ENCODE measurements at places on chromosomes 6 and 20.
A peak's percentile ranks its signal among the peaks of the same experiment; 100 is the strongest.

DNA sequence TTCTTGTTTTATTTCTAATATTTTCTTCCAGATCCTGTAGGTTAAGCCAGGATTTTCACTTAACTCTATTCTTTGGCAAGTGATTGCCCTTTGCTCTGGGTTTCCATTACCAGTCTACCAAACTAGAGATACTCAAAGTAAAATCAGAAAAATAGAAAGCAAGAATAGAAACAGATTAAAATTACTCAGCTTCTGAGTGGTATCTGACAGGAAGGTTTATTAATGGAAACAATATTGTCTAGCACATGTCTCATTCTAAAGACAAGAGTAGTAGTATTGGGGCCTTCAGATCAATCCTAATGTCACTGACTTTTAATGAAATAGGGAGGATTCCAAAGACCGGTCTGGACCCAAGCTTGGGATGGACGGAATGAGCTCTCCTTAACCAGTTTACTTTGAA, 72.3 kb downstream of the SIM1 start:
- no peak for DNase-seq

GRCh38 chr6:136771306-136771705, 21.0 kb downstream of the MAP3K5 start:
- DNase-seq = no peak

GRCh38 chr6:72084992-72085569, 198.7 kb downstream of the RIMS1 start:
- no peak for DNase-seq

GRCh38 chr20:51494241-51495110, 48.0 kb downstream of the NFATC2 start:
- DNase-seq = peak; percentile 45

DNA sequence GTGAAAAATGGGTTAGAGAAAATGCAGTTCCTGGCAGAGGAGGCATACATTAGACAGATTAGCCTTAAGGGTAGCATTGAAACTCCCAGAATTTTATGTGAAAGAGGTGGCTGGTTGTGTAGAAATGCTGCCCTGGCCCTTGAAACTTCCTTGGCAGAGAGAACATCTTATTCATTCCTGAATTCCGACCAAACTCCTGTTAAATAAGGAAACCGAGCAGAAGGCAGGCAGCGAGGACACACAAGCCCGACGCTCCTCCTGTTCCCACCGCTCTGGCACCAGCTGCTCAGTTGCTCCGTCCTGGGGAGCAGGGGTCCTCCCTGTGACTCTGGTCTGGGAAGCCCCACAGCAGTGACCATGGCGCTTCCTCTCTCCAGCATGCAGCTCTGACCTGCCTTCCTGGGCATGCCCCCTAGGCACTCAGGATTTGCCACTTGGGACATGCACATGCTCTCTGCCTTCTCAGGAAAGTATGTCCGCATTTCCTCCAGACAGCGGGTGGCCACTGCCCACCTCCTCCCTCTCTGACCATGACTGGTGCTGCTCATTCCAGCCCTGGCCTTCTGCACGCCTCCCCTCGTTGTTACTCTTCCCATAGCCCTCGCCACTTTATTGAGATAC, 35.2 kb upstream of the CLDN20 start:
- DNase-seq = no peak

- DNase-seq = peak; percentile 20
These were observed 7.4 kb upstream of the BPIFA3 start for GRCh38 chr20:33209789-33210188.

DNA sequence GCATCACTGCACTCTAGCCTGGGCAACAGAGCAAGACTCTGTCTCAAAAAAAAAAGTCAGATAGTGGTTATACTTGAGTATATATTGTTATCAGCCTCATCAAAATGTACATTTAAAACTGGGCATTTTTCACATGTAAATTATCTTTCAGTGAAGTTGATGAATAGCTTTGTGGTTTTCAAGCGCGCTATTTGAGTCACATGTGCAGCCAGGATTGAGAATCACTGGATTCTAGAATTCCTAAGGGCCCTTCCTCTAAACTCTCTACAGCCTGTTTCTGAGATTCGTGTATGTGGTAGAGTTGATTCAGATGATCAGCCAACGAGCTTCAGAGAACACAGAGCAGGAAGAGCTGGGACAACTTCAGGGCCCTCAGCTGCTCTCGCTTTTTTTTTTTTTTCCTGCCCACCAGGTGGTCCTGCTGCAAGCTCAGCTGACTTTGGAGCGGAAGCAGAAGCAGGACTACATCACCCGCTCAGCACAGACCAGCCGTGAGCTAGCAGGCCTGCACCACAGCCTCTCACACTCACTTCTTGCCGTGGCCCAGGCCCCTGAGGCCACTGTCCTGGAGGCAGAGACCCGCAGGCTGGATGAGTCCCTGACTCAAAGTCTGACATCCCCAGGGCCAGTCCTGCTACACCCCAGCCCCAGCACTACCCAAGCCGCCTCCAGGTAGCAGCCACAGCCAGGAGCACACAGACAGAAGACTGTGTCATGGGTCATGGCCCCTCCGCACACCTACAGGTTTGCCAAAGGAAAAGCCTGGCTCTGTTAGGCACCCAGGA, 18.3 kb downstream of the C20orf173 start:
- no peak for DNase-seq

DNA sequence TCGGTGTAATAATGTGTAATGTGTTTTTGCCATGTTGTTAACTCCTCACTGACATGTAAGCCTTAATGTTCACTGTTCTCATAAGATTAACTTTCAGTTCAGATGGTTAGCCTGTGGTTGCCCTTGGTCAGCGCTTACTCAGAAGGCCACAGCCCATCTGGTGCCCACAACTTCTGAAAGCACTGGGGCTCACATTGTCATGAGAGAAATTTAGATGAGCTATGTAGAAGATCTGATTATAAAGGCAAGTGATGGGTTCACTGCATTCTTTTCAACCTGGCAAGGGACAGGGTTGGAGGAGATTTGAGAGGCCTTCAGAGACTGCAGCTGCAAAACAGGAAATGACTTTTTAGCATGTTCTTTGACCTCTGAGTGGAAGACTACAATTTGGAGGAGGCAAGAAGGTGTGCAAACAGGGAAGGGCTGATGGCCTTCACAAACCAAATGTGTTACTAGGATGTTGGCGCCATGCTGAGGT, 242.3 kb upstream of the SUPT3H start:
- no peak for DNase-seq

DNA sequence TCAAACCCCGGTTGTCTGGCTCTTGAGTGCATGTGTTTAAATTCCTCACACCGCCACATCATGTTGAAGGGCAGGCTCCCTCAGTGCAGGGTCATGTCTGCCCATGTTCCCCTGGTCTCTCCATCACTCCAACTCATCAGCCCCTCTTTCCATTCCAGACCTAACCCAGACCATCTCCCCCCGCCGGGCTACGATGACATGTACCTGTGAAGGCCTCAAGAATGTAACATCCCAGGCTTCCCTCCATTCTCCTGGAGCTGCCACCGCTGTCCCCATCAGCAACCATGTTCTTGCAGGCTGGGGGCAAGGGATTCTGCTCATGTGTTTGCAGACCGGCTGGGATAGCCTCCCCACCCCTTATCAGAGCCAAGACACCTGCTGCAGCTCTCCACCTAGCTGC, 19.9 kb downstream of the TMEM74B start:
- DNase-seq = no peak

DNA sequence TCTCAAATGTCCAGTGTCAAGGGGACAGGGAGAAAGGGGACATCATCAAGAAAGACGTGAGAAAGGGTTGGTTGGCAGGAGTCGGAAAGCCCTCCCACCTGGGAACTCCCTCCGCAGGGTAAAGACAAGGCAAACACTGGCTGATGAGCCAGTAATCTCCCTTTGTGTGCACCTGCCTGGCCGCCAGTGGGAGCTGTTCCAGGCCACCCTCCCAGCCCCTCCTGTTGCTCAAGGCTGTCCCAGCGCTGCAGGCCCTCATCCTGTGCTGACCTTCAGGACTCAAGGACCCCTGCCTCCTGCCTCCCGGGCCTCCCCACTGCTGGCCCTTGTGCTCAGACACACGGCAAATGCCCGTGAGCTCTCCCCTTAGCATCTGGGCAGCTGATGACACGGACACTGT, 7.4 kb downstream of the FRMD1 start:
- DNase-seq = no peak

- DNase-seq = no peak
These were observed 1307.0 kb upstream of the GJE1 start for GRCh38 chr6:140825731-140826130.

- DNase-seq = no peak
These were observed 138.4 kb upstream of the CNR1 start for GRCh38 chr6:88304520-88304919.

GRCh38 chr6:19432966-19433498, 404.1 kb upstream of the ID4 start:
- no peak for DNase-seq

DNA sequence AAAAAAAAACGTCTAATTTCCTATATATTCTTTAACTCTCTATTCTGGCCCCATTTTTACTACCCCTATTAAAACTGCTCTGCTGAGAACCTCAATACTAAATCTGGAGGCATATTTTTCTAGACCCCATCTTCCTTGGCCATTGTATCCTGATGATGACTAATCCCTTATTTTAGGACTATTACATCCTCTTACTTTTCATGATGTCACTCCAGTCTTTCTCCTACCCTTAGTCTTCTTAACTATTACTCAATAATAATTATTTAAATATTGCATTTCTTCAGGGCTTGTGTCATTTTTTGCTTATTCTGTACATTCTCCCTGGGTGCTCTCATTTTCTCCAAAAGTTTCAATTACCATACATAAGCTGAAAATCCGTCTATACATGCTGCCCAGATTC, 6.4 kb downstream of the FBXO30 start:
- DNase-seq = no peak

DNA sequence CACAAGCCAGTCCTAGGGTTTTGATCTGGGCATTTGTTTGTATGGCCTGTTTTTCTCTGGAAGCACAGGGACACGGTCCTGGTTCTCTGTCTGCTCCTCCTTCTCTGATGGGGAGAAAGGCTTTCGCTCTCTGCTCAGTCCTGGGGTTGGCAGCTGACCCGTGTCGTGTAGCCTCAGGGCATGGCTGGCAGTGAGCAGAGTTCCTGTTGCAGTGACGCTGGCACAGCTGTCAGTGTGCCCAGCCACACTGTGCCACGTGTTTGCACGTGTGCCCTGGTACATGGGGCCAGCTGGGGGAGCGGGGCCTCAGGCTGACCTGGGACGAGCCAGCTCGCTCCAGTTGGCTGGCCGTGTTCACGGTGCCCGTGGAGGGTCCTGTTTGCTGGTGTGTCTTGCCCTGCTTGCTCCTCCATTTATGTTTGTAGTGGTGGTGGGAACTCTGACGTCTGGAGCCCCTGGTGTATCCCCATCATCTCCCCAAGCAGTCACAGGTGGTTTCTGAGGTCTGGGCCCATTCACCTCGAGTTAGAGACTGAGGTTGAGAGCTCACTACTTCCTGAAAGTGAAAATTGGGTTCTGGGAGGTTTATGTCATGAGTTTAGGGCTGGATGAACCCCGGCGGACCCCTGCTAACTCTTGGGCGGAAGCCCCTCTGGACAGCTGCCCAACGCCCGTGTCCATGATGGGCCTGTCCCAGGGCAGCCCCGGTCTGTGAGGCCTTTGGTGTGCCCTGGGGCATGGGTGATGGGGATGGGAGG, 10.2 kb upstream of the DNAJC5 start:
- no peak for DNase-seq

- DNase-seq = peak; percentile 97
These were observed 79.6 kb upstream of the BTN3A2 start for GRCh38 chr6:26285143-26286134.

DNA sequence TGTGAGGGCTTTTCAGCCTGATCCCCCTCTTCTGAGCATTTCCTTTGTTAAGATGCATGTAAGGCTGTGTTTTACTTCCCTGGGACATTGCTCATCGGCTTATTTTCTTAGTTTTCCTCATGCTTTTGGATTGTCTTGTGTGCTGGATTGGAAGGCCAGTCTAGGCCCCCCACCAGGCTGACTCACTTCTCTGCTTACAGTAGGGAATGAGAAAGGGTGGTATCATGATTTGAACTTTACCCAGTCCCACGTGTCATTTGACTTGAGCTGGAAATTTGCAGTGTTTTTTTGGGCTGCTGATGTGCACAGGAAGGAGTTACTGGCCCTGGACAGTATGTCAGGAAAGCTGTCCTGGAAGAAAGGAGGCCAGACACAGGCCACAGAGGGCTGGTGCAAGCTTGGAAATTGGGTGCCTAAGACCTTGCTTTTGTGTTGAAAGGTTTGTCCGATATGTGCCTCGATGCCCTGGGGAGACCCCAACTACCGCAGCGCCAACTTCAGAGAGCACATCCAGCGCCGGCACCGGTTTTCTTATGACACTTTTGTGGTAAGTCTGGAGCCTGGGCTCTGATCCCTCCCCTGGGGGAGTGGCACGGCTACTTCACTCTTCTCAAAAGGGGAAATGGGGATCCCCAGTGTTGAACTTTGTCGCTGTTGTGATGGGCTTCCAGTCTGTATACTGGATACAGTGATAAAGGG, 12.8 kb downstream of the RNF114 start:
- no peak for DNase-seq

DNA sequence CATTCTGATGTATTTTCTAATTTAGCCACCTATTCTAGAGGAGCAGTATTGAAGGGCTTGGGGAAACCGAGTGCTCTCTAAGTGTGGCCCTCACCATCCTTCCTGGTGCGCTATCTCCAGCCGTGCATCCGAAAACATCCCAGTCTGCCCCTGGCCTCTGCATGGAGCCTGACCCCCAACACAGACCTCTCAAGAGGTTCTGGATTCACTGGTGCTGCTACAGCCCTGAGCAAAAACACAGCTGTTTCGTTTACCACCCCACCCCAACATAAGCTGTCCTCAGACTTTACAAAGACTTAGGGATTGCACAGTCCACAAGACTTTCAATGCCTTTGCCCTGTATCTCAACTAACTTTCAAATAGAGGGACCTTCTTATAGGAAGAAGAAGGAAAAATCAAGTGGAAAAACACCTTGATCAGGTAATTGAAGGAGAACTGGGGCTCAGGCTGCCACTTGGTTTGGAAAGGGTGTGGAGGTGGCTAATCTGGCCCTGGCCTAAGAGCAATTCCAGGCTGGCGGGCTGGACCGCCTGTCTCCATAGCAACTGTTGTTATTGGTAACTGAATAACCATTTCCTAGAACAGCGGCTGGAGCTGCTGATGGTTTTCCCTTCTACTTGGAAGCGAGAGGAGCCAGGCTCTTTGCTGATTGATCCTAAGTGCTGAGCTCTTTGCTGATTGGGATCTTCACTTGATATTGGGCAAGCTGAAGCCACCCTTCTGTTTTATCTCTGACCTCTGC, 90.2 kb upstream of the TOX2 start:
- DNase-seq = no peak

GRCh38 chr6:41741625-41742490, 5.3 kb downstream of the PGC start:
- DNase-seq = no peak

All from stimulated activated CD4-positive, alpha-beta T cell treated with anti-CD3 and anti-CD28 coated beads, TNF-alpha, amount 100 ng/mL, for 24 hours (primary cell).